ENCODE measurements at places on chromosomes 7 and 10. TPM values are rescaled to one million over a fixed set of nuclear protein-coding genes. Genes with fewer than 3 reads are reported as not detected.
A peak's percentile ranks its signal among the peaks of the same experiment; 100 is the strongest.

DNA sequence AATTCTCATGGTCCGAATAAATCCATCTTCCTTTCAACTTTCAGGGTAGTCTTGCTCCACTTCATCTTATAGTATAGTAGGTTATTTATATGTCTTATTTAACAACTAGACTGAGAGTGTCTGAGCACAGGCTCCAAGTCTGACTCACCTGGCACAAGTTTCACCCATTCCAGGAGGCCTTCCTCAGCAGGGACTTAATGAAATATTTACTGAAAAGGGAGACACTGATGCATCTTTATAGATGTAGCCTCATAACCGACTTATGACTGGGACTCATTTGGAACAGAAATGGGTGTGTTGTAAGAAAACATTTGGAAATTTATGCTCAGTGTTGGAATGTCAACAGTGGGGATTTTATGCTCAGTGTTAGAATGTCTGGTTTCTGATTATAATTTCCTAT, 59.9 kb downstream of the CH25H start:
- peak; percentile 52 for ATAC-seq

DNA sequence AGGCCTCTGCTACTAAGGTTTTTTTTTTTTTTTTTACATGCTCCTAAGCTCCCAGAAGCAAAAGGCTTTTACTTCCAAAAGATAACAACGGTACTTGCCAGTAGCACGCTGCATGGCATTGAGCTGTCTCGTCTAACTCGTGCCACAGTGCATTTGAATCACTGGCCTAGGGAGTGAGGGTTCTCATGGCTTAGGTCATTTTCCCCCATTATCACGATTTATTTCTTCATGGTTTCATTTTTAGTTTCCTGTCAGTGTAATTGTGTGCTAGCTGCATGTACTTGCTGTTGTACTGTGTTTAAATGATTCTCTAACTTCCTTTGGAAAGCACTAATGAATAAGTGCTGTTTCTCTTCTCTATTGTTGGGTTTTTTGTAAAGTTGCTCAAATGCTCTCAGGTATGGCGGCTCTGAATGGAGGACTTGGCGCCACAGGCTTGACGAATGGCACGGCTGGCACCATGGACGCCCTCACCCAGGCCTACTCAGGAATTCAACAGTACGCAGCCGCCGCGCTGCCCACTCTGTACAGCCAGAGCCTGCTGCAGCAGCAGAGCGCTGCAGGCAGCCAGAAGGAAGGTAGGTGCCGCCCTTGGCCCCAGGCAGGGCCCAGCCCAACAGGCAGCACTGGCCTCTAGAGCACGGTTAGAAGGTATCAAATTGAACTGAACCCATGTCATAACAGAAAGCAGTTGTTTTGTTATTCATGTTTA, 290.5 kb downstream of the USP6NL start:
- no peak for ATAC-seq

- no peak for ATAC-seq
Observed at GRCh38 chr7:8217200-8218068, 44.5 kb downstream of the ICA1 start.

DNA sequence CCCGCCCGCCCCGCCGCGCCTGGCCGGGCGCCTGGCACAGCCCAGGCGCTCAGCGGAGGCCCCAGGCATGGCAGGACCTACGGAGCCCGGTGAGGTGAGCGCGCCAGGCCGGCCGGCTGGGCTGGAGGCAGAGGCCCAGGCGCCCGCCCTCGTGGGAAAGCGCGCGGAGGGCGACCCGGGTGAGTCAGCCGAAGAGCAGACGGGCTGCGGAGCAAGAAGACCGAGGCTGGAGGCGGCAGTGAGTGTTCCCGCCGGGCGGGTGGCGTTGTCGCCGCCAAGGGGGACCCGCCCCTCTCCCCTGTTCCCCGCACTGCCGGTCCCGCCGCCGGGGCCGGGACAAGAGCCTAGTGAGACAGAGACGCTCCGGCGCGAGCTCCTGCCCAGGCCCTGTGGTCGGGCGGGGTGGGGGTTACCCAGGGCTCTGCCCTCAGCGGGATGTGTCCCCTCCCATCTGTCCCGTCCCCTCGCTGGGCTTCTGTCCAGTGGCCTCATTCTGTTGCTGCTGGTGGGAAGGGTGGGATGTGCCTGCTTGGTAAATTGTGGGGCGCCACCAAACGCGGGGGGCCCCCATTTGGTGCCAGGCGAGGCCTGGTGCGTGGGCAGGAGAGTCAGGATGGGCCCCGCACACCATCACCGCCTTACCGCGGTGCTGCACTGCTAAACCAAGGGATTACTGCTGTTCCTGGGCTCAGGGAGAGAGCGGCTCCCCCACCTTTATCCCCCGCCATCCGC, 17.0 kb upstream of the NODAL start:
- peak; percentile 91 for ATAC-seq

DNA sequence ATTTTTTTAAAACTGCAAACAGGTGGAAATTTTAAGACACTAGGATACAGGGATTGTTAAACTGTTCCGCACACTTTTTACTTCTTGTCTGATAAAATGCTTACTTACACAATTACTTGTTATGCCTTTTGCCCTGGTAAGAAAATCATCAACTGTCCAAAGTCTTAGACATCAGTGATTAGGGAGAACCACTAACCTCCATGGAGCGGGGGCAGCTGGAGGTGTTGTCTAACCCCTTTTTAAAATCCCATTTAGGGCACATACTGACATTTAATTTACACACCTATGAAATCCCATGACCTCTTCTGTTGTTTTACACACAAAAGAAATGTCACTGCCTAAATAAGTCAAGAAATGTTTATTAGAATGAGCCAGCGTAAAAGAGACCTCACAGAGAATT, 65.7 kb downstream of the TRIM24 start:
- no peak for ATAC-seq

GRCh38 chr10:5929442-5929841, 39.4 kb downstream of the FBH1 start:
- ATAC-seq, result no peak

DNA sequence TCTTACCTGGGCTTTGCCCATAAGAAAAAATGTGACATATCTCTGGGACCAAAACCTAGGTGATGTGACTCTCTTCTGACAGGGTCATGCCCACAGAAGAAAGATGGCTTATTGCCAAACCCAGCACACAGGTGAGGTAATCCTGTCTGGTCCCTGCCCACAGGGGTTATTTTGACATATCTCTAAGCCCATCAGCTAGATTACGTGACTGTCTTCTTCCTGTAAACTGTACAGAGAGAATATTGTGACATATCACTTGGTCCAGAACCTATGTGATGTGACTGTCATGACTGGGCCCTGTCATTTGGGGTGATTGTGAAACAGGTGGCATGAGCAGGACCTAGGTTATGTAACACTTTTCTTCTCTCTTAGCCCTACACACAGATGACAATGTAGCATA, 48.8 kb upstream of the ZNF680 start:
- ATAC-seq, result no peak

- peak; percentile 53 for ATAC-seq
Observed at GRCh38 chr10:17758200-17758599, 6.2 kb downstream of the TMEM236 start.

DNA sequence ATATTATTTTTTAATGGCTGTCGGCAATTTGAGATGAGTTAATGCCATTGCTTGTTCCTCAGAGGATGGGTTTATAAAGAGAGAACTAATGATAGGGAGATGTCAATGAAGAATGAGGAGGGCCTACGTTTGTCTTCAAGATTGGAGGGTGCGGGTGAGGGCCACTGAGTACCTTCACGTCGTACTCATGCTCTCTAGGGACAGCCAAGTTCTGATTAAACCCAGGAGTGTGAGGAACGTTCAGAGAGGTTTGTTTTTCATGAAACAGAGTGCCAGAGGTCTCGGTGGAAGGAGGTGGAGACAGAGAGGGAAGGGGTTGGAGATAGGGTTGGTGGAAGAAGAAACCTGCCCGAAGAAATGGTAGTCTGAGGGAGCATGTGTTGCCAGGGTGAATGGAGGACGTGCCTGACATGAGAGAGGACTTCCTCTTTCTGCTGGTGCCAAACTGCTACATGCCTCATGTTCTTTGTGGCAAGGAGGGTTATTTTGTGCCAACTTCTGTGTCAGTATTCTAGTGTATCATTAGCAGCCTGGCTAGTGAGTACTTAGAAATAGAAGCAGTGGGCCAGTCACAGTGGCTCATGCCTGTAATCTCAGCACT, 8.9 kb downstream of the DHTKD1 start:
- ATAC-seq, result no peak

Gene SVOPL
- total RNA-seq, result 0.22 TPM

Gene ZNF138
- 18.3 TPM for total RNA-seq

Gene ELOVL3
- total RNA-seq, result not detected

Gene RHBDD2
- total RNA-seq, result 102 TPM
